Lung (tissue), 17 donors: ENCODE measurements at places on chromosomes 7 and 10. TPM values are rescaled to one million over a fixed set of nuclear protein-coding genes. Genes with fewer than 3 reads are reported as not detected.

TTYH3 gene
- total RNA-seq: 50.6 TPM

UCN3 gene
- 0.77 TPM for total RNA-seq

GRCh38 chr10:3068201-3068967 lies 1.0 kb downstream of the PFKP start:
- peak overlapping the region; percentile 33 for H3K27ac ChIP-seq
- no peaks in the 10 kb centered on the region for H3K36me3 ChIP-seq
- H3K27me3 ChIP-seq: peaks cover 19% of the 10 kb centered on the region
- peak; percentile 74 for DNase-seq

- no peaks in the 10 kb centered on the region for H3K27me3 ChIP-seq
- no peak overlapping the region for H3K4me3 ChIP-seq
- no peak for DNase-seq
- no peaks in the 10 kb centered on the region for H3K36me3 ChIP-seq
Measured at GRCh38 chr10:67790534-67791408, 47.2 kb downstream of the DNAJC12 start.

- H3K36me3 ChIP-seq: no peaks in the 10 kb centered on the region
- H3K27me3 ChIP-seq: no peaks in the 10 kb centered on the region
- no peak for DNase-seq
- H3K27ac ChIP-seq: no peak overlapping the region
- H3K4me3 ChIP-seq: no peak overlapping the region
Measured at GRCh38 chr7:77846317-77847092, 47.9 kb downstream of the PHTF2 start.

DNA sequence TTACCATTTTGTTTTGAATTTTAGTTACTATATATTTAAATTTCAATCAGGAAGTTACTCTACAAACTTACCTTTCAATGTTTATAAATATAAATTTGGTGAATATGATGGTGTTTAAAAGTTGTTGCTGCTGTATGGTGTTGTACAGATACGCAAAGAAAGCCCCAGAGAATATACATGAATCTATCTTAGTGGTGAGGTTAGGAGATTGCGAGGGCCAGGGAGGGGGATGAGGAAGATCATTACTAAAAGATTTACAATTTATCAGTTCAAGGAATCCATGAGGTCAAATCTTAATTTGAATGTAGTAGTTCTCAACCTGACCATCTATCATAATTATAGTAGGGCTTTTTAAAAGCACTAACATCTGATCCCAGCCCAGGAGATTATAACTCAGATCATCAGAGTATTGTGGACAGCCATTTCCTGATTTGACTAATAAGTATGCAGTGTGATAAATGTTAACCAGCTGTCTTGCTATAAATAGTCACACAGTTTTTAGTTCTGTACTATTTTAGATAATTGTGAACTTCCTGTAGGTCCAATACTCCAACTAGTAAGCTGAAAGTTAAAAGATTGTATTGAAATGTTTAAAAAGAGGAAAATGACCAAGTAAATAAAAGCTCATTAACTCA lies 23.6 kb downstream of the FAM3C start:
- H3K27me3 ChIP-seq: no peaks in the 10 kb centered on the region
- H3K4me1 ChIP-seq: peaks cover 8% of the 10 kb centered on the region
- no peak overlapping the region for H3K27ac ChIP-seq
- H3K36me3 ChIP-seq: peaks cover 16% of the 10 kb centered on the region
- no peak overlapping the region for H3K4me3 ChIP-seq
